ENCODE measurements at places on chromosomes 13 and 19.
A peak's percentile ranks its signal among the peaks of the same experiment; 100 is the strongest.

GRCh38 chr19:42268142-42268703 lies 829 bp upstream of the CIC start:
- peak; percentile 96 for DNase-seq

GRCh38 chr19:14135985-14136508 lies 342 bp downstream of the ASF1B start:
- no peak for DNase-seq

- no peak for DNase-seq
Observed at GRCh38 chr19:27740396-27740795, 1472.6 kb downstream of the UQCRFS1 start.

DNA sequence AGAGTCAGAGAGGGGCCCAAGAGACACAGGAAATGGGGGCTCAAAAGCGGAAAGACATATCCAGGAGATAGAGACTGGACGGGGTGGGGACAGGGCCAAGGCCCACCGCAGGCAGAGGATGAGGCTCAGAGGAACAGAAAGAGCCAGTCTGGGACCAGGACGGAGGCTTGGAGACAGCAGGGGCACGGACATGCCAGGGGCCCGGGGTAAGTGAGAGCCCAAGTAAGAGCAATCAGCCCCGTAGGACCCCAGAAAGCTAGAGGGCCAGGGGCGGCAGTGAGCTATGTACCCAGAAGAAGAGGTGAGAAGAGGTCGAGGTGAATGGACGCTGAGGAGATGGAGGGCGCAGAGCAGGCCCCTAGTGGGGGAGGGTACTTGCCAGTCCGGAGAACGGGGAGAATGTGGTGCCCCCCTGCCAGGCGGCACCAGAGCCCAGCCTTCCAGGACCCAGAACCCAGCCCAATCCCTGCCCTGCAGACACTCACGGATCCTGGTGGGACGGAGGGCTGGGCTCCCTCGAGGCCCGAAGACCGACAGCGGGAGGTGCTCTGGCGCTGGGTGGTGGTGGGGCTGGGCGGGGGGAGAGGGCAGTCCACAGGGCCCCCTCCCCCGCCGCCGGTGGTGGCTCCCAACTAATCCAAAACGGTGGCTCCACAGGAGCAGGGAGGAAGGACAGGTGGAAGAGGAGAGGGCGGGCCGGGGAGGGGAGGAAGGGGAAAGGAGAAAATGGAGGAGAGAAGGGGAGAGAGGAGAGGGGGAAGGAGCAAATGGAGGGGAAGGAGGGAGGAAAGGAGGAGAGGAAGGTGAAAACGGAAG lies 1.0 kb downstream of the GRIK5 start:
- no peak for DNase-seq

- no peak for DNase-seq
Observed at GRCh38 chr19:49801966-49802661, 11.0 kb downstream of the FUZ start.

DNA sequence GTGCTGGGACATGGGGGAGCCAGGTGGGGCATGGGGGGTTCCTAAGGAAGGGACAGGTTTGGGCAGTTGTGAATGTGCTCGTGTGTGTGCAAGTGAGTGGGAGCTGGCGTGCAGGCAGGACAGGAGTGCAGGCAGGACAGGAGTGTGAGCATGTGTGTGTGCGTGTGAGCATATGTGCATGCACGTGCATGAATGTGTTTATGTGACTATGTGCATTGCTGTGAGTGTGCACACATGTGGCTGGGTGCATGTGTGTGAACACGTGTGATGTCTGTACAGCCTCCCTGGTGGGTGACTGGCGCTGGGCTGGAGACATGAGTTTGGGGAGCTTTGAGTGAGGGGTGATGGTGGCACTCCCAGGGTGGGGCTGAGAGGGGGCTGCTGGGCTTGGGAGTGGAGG lies 33.4 kb downstream of the CRTC1 start:
- DNase-seq, result no peak

DNA sequence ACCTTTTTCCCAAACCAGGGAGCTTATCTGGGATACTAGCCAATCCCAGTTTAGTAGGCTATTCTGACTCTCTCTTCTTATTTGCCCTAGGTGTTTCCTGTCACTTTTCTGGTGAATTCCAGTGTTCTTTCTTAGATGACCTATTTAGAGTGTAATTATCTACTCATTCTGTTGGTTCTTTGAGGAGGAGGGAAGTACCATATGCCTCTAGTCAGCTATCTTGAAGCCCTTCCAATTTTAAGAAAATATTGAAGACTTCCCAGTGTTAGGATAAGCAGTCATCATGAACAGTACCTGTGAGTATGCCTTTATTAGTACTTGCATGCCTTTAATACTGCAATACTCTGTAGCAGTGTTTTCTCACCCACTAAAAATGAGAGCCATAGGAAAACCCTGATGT lies 724.3 kb upstream of the SLITRK1 start:
- no peak for DNase-seq

- DNase-seq, result no peak
Observed at GRCh38 chr13:113862931-113863523, 849 bp downstream of the GAS6 start.

DNA sequence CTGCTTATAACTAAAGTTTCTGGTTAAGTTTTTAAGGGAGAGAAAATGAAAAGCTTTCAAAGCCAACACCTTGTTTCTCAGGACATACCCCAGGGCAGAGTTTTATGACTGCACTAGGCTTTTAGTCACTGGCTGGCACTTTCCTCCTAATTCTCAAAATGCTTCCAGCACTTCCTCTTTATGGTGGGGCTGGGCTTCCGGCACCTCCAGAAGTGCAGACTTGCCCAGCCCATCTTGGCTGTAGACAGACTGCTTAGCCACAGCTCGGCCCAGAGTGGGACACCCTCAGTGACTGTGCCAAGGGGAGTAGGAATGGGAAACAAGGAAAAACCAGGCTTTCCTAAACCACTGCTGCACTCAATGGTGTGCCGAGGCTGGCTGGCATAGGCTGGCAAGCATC lies 23.2 kb upstream of the GTF3A start:
- no peak for DNase-seq

DNA sequence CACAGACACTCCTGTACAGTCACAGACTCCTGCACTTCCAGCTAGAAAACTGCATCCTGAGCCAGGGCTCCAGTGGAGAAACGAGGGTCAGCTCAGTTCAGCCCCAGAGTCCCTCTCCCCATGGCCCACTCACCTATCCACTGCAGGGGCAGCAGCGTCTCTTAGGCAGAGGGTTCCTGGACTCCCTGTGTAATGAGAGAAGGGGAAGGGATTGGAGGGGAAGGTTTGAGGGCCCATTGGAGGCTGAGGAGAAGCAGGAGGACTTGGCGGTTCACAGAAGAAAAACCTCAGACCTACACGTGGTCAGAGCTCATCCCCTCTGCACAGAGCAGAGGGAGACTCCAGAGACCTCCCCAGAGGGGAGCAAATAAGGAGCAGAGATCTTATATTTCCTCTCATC lies 9.2 kb upstream of the CEACAM18 start:
- no peak for DNase-seq

DNA sequence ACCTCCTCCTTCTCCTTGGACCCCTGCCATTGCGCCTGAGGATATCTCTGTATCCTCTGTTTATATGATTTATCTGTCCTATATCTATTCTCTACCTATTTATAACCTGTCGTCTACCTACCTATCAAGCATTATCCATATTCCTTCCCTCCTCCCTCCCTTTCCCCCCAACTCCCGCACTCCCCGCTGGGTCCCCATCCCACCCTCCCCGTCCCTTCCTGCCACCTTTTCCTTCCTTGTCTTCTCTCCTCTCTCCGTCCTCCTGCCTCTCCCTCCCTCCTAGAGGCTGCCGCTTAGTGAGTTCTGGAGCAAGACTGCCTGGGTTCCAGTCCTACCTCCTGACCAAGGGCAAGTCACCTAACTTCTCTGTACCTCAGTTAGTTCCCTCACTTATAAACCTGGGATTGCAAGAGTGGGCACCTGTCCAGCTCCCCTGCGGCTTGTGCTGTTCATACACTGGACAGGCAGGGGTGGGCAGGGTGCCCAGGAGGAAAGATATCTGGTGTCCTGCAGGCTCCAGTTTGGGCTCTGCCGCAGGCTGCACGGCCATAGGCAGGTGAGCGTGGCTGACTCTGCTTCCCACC lies 16.1 kb downstream of the TTYH1 start:
- DNase-seq, result no peak

DNA sequence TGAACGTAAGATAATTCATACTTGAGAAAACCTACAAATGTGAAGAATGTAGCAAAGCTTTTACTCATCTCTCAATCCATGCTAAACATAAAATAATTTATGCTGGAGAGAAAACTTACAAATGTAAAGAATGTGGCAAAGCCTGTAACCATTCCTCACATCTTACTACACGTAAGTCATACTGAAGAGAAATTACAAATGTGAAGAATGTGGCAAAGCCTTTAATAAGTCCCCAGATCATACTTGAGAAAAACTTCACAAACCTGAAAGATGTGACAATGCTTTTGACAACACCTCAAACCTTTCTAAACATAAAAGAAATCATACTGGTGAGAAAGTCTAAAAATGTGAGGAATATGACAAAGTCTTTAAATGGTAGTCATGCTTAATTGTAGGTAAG lies 89.4 kb downstream of the ZNF675 start:
- no peak for DNase-seq

GRCh38 chr13:39036212-39036611 lies 1.7 kb downstream of the PROSER1 start:
- no peak for DNase-seq

DNA sequence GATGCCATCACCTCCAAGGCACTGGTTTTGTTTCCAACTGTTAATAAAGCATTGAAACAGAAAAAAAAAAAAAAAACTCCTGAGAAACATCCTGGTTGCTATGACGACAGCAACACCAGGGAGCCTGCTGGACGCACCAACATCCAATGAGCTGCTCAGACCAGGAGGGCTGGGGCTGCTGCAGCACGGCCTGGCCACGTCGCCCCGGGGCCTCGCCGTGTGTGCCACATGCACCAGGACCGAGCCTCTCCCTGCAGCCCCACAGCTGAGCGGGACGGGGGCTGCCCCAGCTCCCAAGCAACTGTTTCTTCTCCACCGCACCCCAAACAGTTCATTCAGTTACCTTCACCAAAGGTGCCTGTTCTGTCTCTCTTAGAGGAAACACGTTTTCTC lies 54.5 kb downstream of the RASA3 start:
- no peak for DNase-seq

DNA sequence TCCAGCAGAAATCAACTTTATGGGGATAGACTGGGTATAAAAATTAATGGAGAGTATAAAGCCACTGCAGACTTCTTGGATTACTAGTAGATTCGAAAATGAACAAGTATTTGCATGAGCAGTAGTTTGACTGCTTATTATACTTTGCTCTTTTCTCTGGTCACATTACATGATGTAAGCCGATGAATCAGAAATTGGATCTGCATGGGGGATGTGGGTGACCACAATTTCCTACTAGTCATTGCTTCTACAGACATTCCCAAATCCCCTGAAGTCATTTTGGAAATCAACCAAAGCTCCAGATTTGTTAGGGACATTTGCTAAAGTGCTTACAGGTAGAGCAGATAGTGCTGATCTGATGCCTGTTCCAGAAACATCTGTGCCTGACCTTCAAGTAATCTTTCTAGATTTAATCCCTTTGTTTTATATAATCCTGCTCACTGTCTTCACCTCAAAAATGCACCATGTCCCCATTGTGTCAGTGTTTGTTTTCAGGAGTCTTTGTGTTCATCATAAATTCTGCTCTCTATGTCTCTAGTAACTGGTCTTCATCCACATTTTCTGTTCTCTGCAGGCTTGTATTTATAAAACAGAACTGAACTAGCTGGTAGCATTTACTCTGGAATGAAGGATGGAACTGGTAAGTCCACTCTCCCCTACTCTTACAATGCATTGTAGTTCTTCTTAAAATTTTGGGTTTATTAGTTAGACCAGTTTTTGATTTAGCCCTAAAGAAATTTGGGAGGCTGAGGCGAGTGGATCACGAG lies 201.5 kb upstream of the CSNK1A1L start:
- DNase-seq, result no peak

DNA sequence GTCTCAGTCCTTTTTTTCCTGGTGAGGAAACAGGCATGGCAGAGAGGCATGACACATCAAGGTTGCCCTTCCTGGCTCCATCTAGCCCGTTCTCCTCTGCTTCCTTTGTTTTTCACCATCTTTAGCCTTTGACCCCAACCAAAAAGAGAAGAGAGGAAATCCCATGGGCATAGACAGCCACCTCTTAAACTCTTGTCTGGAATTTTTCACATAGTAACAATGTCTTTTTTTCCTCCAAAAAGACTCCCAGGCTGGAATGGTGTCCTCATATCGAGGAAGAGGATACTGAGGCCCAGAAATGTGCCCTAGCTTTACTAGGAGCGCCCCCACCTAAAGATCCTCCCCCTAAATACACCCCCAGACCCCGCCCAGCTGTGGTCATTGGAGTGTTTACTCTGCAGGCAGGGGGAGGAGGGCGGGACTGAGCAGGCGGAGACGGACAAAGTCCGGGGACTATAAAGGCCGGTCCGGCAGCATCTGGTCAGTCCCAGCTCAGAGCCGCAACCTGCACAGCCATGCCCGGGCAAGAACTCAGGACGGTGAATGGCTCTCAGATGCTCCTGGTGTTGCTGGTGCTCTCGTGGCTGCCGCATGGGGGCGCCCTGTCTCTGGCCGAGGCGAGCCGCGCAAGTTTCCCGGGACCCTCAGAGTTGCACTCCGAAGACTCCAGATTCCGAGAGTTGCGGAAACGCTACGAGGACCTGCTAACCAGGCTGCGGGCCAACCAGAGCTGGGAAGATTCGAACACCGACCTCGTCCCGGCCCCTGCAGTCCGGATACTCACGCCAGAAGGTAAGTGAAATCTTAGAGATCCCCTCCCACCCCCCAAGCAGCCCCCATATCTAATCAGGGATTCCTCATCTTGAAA lies at the start of gene GDF15:
GDF15 (plus strand) TSS at position 484 of the 868 bp plus-strand sequence; CDS start at position 516, 32 bp downstream.
- peak; percentile 26 for DNase-seq

GRCh38 chr13:27461940-27462584 lies 11.7 kb upstream of the MTIF3 start:
- DNase-seq, result no peak
